Placental epithelial cell (primary cell): ENCODE measurements at places on chromosomes 7 and 10. TPM values are rescaled to one million over a fixed set of nuclear protein-coding genes. Genes with fewer than 3 reads are reported as not detected.

Gene LIPN
- not detected in 2 replicates for total RNA-seq

Gene PNLIP
- total RNA-seq, result not detected in 2 replicates

Gene KLF6
- total RNA-seq, result 132 and 165 TPM in 2 replicates

Gene ANXA7
- 41.2 and 80.4 TPM in 2 replicates for total RNA-seq

Gene LRGUK
- under 0.01 and 0.33 TPM in 2 replicates for total RNA-seq
